ENCODE measurements at places on chromosomes 3 and 15.

DNA sequence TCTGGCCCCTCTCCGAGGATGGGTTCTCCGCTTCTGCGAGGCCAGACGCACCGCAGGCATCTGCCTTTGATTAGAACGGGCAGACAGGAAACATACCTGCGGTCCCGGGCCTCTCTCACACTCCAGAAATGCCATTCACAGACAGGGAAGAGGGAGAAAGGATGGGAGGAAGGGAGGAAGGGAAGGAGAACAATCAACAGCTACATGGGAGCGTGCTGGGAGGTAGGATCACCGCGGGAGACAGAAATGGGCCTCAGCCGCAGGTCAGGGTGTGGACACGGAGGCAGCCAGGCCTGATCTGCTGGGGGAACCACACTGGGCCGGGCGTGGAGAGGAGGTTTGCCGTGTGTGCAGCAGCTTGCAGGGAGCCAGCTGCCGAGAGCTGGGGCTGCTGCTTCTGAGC is 90.7 kb upstream of the RGMA start:
- no peak for DNase-seq

GRCh38 chr3:69236812-69237707 is 114.7 kb upstream of the LMOD3 start:
- no peak for DNase-seq

- no peak for DNase-seq
Measured at GRCh38 chr3:101850246-101851051, 1.1 kb downstream of the NFKBIZ start.

DNA sequence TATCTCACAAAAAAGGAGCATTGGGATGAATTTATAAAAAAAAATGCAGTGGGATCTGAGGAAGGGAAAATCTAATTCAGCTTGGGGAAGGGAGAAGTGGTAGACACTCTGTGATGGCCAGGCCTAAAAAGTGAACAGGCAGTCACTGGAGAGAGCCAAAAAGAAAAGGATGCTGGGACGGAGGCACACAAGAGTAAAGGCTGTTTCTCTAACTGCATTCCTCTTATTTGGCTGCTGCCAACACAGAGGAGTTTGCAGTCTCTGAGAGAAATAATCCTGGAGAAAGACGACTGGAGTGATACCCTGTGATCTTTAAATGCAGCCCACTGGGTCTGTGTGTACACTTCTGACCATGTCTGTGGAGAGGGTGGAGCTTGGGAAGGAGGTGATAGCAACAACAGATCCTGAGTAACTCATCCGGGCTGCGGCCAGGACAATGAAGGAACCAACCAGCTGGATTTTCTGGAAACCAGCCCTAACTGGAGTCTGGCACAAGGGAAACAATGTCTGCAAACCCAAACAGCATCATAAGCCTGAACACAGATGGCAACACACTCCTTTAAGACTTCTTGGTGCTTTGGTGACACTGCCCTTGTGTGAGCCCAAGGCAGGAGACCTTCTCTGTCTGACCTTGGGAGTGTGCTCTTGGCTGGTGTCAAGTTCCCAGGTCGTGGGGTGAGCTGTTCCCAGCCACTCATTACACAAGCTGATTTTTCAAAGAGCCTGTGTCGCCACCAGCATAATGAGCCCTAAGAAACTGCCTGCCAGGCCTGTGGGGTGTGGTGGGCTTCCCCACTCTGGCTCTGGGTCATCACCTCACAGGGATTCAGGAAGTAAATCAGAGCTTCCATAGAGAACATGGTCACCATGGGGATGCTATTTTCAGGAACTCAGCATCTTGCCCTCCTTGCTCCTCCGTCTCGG is 8.0 kb downstream of the FYCO1 start:
- DNase-seq = no peak

- DNase-seq = no peak
Measured at GRCh38 chr3:197317250-197317963, 19.0 kb upstream of the DLG1 start.

DNA sequence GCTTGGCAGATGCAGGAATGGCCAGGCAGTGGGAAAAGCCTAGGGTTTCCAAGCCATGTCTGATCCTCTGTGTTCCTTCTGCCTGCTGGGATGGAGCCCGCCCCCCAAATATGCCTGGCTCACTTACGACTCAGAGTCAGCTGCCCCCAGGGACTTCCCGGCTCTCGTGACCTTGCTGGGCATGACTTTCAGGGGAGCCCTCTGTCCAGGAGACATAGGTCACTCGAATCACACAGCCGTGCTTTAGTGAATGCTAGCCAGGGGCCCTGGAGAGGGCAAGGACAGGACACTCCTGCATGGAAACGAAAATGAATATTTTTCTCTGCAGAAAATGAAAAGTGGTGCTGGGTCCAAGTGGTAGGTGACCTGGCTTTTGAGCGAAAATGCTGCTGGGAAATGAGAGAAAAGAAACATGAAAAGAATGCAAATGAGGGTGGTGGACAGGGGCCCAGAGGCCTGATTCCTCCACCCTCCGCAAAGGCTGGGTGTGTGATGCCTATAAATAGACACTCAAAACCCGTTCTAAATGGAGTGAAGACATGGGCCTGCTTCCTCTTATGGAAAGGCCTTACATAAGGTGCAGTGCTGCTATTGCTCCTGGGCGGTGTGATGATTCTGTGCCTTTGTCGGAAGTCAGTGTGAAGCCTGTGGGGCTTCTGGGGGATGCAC is 107.4 kb downstream of the APBA2 start:
- DNase-seq = no peak

GRCh38 chr3:49165771-49166751 is at the start of gene CCDC71:
CCDC71 (minus strand) TSS chr3:49166331; CDS start chr3:49164208, 2,123 bp downstream.
- DNase-seq = peak; percentile 62

Data from A549 (cell line).